SK-N-DZ (cell line): ENCODE measurements at places on chromosomes 11 and 22.
A peak's percentile ranks its signal among the peaks of the same experiment; 100 is the strongest.

- DNase-seq = no peak
These were observed 37.6 kb downstream of the TRMU start for GRCh38 chr22:46373159-46373558.

DNA sequence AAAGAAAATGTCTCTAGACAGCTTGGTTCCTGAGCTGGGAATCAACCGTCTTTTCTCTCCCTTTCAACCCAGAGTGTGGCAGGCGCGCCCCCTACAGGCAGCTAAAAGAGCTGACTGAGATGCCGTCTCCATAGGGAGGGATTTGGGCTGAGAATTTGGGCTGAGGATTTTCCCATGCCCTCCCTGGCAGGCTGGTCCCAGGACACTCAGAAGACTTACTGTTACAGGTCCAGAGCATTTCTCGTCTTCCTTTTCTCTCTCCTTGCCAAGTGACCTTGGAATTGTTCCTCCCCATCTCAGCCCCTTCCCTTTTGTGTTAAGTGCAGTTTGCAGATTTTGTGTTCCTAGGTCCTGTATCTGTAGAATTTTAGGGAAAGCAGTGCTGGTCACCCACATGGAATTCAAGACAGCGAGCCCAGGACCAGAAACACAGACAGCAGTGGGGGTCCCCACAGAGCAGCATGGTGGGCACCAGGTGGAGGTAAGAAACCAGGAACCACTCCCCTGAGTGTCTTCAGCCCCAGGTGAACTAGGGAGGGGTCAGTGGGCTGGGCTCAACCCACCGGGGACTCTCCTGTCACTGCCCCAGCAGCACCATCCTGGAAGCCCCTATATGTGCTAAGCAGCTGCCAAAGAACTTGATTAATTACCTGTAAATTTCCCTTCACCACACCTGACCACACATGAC lies 9.9 kb upstream of the IGLL5 start:
- DNase-seq = peak; percentile 24

- DNase-seq = peak; percentile 56
These were observed 8.7 kb upstream of the LTO1 start for GRCh38 chr11:69683764-69684333.

DNA sequence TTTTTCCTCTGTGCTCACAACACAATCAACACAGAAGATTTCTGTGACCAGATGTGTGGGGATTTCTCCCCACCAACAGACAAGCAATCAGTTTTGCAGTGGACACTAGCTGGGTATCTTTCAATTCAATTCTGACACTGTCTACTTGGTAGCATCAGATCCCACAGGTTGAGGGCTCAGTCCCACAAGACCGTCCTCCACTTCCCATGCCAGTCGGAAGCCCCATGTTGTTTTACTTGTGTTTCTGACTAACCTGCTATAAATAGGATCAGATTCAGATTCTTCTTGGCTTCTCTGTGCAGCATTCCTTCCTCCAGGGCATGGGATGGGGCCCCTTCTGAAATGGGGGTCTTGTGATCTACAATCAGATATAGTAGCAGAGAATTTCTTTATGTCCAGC lies 19.6 kb downstream of the ACER3 start:
- DNase-seq = no peak
